Progenitor cell of endocrine pancreas (in vitro differentiated cells): ENCODE measurements at places on chromosomes 12 and 14.
A peak's percentile ranks its signal among the peaks of the same experiment; 100 is the strongest.

DNA sequence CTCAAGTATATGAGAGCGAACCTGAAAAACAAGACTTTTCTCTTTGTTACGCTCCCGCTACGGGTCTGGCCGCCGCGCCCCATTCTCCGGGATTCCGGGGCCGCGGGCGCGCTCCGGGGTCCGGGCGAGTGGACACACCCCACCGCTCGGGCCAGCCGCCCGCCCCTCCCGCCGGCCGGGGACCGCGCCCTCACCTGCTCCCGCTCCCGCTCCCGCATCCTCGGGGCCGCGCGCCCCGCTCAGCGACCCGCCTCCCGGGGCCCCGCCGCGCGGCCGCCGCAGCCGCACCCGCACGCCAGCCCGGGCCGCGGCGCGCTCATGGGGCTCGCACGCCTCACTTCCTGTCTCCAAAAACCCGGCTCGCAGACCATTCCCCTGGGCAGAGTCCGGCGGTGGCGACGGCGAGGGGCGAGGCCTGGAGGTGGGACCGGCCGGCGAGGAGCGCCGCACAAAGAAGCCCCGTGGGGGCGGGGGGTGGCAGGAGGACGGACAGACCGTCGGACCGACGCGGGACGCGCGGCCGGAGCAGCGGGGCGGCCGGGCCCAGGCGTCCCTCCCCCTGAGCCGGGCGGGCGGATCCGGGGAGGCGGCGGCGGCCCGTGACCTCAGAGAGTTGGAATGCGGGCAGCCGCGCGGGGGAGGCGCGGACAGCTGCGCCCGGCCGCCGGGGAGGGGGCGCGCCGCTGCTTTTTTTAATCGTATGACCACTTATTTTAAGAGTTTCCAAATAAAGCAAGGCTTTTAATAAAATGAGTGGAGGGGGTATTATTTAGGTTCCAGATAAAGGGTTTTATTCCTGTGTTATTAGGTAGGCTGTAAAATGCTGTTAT is at the start of gene PTPN21:
Gene PTPN21, minus strand, starts transcription at position 551 of the 830 bp plus-strand sequence. CDS start 4,590 bp downstream, outside the sequence.
- peak; percentile 66 for DNase-seq
- peaks cover 2% of the 10 kb centered on the region for H3K36me3 ChIP-seq
- H3K27ac ChIP-seq, result peak within 1 kb of the TSS; percentile 99
- peaks cover 34% of the 10 kb centered on the region for H3K4me1 ChIP-seq
- H3K4me3 ChIP-seq, result peak within 1 kb of the TSS; percentile 95

GRCh38 chr12:40829738-40830144 is 137.5 kb downstream of the CNTN1 start:
- H3K27me3 ChIP-seq, result peaks cover 5% of the 10 kb centered on the region
- DNase-seq, result no peak
- H3K4me1 ChIP-seq, result peaks cover 3% of the 10 kb centered on the region
- H3K4me3 ChIP-seq, result no peak overlapping the region

DNA sequence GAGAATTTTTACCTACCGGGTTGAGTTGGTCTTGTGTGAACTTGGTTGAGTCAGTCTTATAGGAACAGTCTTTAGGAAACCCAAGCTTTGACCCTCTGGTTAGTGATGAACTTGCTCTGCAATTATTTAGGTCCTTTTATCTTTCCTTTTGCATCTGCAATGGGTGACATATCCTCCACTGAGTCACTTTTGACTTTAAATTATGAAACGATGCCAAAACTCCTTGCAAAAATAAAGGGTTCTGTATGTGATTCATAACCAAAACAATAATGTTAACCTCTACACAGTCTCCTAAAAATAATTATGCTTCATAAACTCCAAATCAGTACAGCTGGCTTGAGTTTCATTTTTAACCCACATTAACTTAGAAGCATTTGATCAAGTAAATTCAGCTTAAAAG is 979.4 kb downstream of the GALC start:
- no peaks in the 10 kb centered on the region for H3K4me1 ChIP-seq
- no peaks in the 10 kb centered on the region for H3K36me3 ChIP-seq
- DNase-seq, result no peak
- H3K27ac ChIP-seq, result no peak overlapping the region

- H3K4me1 ChIP-seq, result peaks cover 6% of the 10 kb centered on the region
- DNase-seq, result no peak
- no peak overlapping the region for H3K27ac ChIP-seq
- no peaks in the 10 kb centered on the region for H3K27me3 ChIP-seq
- H3K4me3 ChIP-seq, result no peak overlapping the region
- H3K36me3 ChIP-seq, result no peaks in the 10 kb centered on the region
Observed at GRCh38 chr14:100442036-100442435, 118.9 kb downstream of the SLC25A47 start.

- H3K4me1 ChIP-seq, result peaks cover 6% of the 10 kb centered on the region
- H3K36me3 ChIP-seq, result peaks cover 35% of the 10 kb centered on the region
- DNase-seq, result no peak
Observed at GRCh38 chr12:56031987-56032386, 9.7 kb upstream of the RPS26 start.

- H3K36me3 ChIP-seq, result no peaks in the 10 kb centered on the region
- H3K4me1 ChIP-seq, result peaks cover 2% of the 10 kb centered on the region
- DNase-seq, result no peak
- H3K27ac ChIP-seq, result no peak overlapping the region
Observed at GRCh38 chr12:93976024-93976423, 172.4 kb upstream of the PLXNC1 start.

- H3K36me3 ChIP-seq, result no peaks in the 10 kb centered on the region
- peaks cover 8% of the 10 kb centered on the region for H3K27me3 ChIP-seq
- H3K4me1 ChIP-seq, result peaks cover 12% of the 10 kb centered on the region
- H3K4me3 ChIP-seq, result no peak overlapping the region
- DNase-seq, result no peak
Observed at GRCh38 chr14:50947446-50947845, 3.2 kb upstream of the PYGL start.

DNA sequence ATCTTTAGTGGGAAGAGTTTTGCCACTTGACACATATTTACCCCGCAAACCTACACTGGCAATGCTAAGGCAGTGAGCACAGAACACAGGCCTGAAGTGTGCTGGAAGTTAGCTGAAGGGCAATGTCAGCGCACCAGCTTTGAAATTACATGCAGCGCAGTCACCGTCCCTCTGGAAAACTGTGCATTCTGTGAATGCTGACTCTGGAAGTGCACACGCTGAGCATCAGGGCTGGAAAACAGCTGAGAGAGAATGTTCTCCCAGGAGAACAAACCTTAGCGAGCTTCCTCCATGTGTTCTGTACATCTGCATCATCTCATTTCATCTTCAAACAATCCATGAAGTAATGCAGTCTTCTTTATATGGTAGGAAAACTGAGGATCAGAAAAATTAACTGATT is 448.2 kb downstream of the NRXN3 start:
- peaks cover 7% of the 10 kb centered on the region for H3K4me1 ChIP-seq
- no peak overlapping the region for H3K4me3 ChIP-seq
- no peaks in the 10 kb centered on the region for H3K27me3 ChIP-seq
- DNase-seq, result no peak
- no peaks in the 10 kb centered on the region for H3K36me3 ChIP-seq
- no peak overlapping the region for H3K27ac ChIP-seq

DNA sequence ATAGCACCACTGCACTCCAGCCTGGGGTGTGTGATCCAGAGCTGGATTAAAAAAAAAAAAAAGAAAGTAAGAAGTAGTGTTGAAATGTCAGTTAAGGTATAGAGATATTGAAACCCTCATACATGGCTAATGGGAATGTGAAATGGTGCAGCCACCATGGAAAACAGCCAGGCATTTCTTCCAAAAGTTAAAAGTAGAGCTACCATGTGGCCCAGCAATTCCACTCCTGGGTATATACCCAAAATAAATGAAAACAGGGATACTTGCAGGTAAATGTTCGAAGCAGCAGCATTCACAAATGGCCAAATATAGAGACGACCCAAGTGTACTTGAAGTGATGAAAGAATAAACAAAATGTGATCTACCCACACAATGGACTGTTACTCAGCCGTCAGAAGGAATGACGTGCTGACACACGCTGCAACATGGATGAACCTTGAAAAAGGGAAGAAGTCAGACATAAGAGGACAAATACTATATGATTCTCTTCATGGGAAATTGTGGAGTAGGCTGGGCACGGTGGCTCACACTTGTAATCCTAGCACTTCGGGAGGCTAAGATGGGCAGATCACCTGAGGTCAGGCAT is 15.2 kb downstream of the IL31 start:
- no peak overlapping the region for H3K4me3 ChIP-seq
- H3K27ac ChIP-seq, result no peak overlapping the region
- H3K36me3 ChIP-seq, result no peaks in the 10 kb centered on the region
- peaks cover 22% of the 10 kb centered on the region for H3K27me3 ChIP-seq

GRCh38 chr14:24331731-24332267 is 3.1 kb downstream of the ADCY4 start:
- peaks cover 3% of the 10 kb centered on the region for H3K4me1 ChIP-seq
- DNase-seq, result no peak
- H3K27ac ChIP-seq, result peak overlapping the region; percentile 0
- H3K27me3 ChIP-seq, result peaks cover 80% of the 10 kb centered on the region
- no peaks in the 10 kb centered on the region for H3K36me3 ChIP-seq

DNA sequence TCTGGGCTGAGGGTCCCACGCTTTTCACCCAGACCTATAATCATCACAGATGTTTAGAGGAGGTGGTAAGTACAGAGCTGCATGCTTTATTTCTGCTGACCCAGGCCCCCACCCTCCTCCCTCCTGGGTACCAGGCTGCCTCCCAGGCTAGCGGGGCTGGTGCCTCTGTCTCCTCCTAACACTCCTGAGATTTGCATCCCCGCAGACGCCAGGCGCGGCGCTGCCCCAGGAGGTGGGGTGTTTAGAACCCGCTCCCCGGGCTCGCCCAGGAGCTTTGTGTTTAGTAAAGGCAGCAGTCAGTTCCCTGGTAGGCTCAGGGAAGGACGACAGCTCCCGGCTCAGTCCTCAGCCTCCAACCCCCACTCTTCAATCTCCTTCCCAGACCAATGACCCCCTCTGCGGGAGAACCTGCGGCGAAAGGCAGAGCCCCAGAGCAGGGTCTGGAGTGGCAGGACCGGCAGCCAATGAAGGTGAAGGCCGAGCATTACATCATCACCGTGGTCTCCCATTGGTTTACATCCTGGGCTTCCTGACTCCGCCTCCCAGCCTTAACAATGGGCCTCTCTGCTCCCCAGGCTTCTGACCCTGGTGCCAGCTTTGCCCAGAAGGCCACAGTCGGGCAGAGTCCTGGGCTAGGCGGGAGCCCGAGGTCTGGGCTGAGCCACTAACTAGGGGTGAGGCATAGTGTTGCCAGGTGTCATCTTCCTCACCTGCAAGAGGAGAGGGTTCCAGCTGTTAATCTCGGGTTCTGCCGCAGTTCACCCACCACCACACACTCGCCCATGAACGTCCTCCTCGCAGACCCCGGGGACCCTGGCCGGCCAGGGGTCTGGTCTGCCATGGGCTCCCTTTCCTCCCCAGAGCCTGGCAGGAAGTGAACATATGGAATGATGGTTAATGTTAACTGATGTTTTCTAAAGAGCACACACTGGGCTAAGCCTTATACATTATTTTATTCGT is 57.5 kb downstream of the CALM1 start:
- no peaks in the 10 kb centered on the region for H3K36me3 ChIP-seq
- H3K4me3 ChIP-seq, result peak overlapping the region; percentile 73
- H3K27ac ChIP-seq, result peak overlapping the region; percentile 78
- H3K27me3 ChIP-seq, result peaks cover 3% of the 10 kb centered on the region
- H3K4me1 ChIP-seq, result peaks cover 6% of the 10 kb centered on the region
- peak; percentile 81 for DNase-seq

- no peak overlapping the region for H3K4me3 ChIP-seq
- H3K4me1 ChIP-seq, result no peaks in the 10 kb centered on the region
- no peak overlapping the region for H3K27ac ChIP-seq
Observed at GRCh38 chr14:54593860-54594259, 26.9 kb downstream of the SAMD4A start.

- peaks cover 31% of the 10 kb centered on the region for H3K4me1 ChIP-seq
- no peak overlapping the region for H3K4me3 ChIP-seq
- H3K27ac ChIP-seq, result no peak overlapping the region
- DNase-seq, result no peak
- no peaks in the 10 kb centered on the region for H3K27me3 ChIP-seq
Observed at GRCh38 chr12:11734580-11735180, 85.2 kb downstream of the ETV6 start.

- no peak overlapping the region for H3K27ac ChIP-seq
- no peaks in the 10 kb centered on the region for H3K27me3 ChIP-seq
- no peak for DNase-seq
- H3K4me3 ChIP-seq, result no peak overlapping the region
Observed at GRCh38 chr14:35821564-35822411, 4.3 kb upstream of the BRMS1L start.

GRCh38 chr12:111412830-111413441 is 7.2 kb downstream of the SH2B3 start:
- DNase-seq, result no peak
- no peak overlapping the region for H3K27ac ChIP-seq
- peaks cover 33% of the 10 kb centered on the region for H3K27me3 ChIP-seq
- H3K4me1 ChIP-seq, result no peaks in the 10 kb centered on the region
- H3K36me3 ChIP-seq, result no peaks in the 10 kb centered on the region

GRCh38 chr14:102188187-102188586 is 48.5 kb downstream of the WDR20 start:
- no peak overlapping the region for H3K4me3 ChIP-seq
- H3K4me1 ChIP-seq, result peaks cover 41% of the 10 kb centered on the region
- no peaks in the 10 kb centered on the region for H3K36me3 ChIP-seq
- no peaks in the 10 kb centered on the region for H3K27me3 ChIP-seq
- no peak overlapping the region for H3K27ac ChIP-seq

DNA sequence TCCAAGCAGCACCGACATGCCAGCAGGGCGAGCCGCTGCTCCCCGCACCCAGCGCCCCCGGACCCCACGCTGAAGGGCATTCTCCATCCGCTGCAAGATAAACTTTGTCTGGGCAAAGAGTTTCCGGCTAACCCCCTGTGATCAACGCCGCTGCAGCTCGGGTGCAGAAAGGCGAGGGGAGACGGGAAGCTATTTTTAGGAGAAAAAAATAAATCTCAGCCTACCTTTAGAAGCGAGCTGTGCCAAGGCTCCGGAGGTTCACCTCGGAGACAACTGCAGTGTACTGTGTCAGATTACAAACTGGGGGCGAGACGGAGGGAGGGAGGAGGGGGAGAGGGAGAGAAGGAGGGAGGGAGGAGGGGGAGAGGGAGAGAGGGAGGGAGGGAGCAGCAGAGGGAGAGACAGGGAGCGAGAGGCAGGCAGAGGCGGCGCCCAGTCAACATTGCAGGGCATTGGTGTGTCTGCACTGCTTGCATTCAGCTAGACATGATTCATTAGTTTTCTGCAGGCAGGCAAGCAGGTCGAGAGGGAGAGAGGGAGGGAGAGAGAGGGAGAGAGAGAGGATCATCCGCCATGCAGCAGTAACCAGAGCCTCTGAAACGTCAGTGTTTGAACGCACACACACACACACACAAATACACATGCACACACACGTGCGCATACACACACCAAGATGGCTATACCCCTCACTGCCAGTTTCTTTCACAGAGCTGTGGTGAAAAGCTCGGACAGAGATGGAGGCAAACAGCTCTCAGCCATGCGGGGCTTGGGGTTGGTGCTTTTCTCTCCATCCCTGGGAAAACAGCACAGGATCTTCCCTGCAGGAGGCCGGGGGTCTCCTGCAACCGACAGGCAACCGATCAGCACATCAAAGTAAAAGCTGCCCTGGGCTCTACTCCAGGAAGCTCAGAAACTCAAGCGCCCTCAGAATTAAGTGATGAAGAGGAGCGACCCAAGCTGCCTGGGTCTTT is at the start of gene RIMBP2:
Gene RIMBP2, minus strand, starts transcription at position 302 of the 971 bp plus-strand sequence. CDS start 237,286 bp downstream, outside the sequence.
- H3K36me3 ChIP-seq, result no peaks in the 10 kb centered on the region
- peaks cover 58% of the 10 kb centered on the region for H3K27me3 ChIP-seq
- peak within 1 kb of the TSS; percentile 77 for H3K4me3 ChIP-seq
- no peak for DNase-seq
- H3K4me1 ChIP-seq, result peaks cover 10% of the 10 kb centered on the region
